Stimulated activated CD8-positive, alpha-beta memory T cell treated with anti-CD3 and anti-CD28 coated beads, Interleukin-15, amount 100 ng/mL, for 4 hours (primary cell): ENCODE measurements at places on chromosomes 7 and 10.

- DNase-seq: no peak
Measured at GRCh38 chr10:110363572-110364411, 59.1 kb upstream of the SMNDC1 start.

DNA sequence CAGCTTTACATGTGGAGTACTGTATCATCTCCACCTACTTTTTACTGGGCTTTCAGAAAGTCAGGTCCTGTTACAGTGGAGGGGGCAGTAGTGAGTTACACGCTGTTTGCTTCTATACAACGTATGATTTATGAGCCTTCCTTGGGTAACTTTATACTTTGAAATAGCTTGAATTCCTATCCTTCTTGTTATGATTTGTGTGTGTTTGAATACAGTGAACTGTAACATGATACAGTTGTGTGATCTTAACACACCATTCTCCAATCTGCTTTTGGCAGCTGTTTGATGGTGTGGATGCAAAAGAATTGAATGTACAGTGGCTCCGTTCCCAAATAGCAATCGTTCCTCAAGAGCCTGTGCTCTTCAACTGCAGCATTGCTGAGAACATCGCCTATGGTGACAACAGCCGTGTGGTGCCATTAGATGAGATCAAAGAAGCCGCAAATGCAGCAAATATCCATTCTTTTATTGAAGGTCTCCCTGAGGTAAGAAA lies 41.7 kb downstream of the SP8 start:
- DNase-seq: no peak

DNA sequence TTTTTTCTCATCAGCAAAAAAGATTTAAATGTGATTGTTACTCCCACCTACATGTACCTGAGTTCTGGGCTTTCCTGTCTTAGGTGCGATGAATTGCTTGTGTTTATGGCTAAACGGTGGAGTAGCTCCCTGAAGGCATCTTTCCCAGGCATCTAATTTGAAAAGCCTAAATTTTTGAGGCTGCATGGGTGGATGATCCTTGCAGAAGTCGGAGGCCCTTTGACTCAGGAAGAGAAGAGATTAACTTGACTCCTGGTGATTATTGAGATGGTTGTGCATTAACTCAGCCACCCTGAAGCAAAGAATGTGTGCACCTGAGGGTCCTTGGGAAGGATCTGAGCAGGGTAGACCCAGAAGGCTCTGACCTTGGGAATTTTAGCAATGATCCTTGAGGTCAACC lies 155.6 kb upstream of the SEMA3C start:
- no peak for DNase-seq

DNA sequence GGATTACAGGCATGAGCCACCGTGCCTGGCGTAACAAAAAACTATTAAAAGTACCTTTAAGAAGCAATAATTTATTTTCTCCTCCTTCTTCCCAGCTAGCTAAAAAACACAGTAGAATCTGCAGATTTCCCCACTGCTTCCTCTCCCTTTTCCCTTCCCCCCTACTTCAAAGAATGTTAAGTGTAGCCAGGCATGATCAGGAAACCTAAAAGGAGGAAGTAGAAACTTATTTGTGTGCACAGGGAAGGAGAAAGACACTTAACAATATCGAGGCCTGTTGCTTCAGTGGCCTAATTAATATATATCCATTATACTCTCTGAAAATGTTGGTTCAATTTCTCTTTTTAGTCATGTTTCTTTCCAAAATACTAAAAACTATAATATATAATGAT lies 127.7 kb downstream of the NRBF2 start:
- no peak for DNase-seq

DNA sequence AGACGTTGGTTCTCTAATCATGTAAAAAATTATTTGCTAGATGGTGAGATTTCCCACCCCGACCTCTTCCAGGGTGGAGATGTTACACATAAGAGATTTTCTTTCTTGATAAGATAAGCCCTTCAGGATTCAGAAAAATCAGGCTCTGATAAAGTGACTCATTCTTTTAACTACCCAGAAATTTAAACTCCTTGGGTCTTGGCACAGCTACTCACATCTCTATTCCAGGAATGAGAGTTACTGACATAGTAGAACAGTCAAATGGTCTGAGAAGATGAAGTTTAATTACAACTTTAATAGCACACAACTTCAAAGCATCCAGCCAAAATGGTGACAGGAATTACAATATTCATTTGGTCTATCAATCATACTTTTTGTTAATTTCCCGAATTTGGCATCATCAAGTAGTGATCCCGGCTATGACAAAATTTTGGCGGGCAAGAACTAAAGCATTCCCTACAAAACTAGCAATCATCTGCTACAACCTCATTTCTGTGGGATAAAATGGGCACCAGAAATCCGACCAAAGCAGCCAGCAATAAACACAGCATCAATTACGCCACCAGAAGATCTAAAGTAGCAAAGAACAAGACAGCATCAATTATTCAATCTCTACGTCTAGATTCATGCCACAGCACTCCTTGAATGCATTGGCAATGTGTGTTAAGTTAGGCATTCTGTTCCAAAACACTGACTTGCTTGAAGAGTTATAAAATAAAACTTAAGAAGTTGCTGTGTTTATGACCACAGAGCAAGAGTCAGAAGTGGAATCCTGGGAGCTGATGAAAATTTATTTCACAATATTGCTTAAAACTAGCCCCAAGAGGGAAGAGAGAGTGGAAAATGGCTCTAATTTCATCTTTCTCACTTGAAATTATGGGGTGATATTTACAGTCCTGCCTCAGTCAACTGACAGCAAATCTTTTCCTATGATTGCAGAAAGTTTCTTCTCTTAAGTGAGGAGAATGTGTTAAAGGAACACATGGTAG lies 565.7 kb upstream of the ANKRD30A start:
- DNase-seq: no peak

GRCh38 chr10:3485057-3485686 lies 299.8 kb downstream of the KLF6 start:
- DNase-seq: no peak

DNA sequence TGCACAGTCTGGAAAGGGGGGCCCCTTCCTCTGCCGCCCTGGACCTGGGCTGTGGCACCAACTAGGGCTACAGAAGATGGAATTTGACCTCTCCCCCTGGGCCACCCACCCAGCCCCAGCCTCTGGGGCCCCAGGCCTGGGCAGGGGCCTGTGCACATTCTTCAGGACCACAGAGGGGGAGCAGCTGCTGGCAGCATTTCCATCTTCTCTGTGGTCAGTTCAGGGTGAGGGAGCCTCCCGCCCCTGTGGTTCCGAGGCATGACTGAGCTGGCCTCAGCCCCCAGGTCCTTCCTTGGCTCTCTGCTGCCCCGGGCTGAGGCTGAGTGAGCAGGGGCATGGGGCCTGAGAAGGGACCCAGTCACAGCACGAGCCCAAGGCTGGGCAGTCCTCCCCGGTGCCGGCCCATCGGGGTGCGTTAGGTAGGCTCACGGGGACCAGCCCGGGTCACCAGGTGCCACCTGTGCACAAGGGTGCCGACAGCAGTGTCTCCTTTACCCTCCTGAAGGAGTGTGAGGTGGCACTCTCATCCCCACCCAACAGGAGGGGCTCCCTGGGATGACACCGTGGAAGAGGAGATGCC lies 63.2 kb downstream of the UNCX start:
- no peak for DNase-seq
